ENCODE measurements at places on chromosomes 2 and 18. TPM values are rescaled to one million over a fixed set of nuclear protein-coding genes. Genes with fewer than 3 reads are reported as not detected.
A peak's percentile ranks its signal among the peaks of the same experiment; 100 is the strongest.

PID1 gene
- 0.25 TPM for total RNA-seq

ZNF532 gene
- total RNA-seq = 33.1 TPM

ITGAV gene
- total RNA-seq = 173 TPM

TRMT61B gene
- total RNA-seq = 9.4 TPM

POTEJ gene
- 0.38 TPM for total RNA-seq

GPR155 gene
- 1.4 TPM for total RNA-seq

CFAP53 gene
- 0.13 TPM for total RNA-seq

TFPI gene
- total RNA-seq = 1,528 TPM

ALPP gene
- not detected for total RNA-seq

ARHGEF33 gene
- total RNA-seq = under 0.01 TPM

DNA sequence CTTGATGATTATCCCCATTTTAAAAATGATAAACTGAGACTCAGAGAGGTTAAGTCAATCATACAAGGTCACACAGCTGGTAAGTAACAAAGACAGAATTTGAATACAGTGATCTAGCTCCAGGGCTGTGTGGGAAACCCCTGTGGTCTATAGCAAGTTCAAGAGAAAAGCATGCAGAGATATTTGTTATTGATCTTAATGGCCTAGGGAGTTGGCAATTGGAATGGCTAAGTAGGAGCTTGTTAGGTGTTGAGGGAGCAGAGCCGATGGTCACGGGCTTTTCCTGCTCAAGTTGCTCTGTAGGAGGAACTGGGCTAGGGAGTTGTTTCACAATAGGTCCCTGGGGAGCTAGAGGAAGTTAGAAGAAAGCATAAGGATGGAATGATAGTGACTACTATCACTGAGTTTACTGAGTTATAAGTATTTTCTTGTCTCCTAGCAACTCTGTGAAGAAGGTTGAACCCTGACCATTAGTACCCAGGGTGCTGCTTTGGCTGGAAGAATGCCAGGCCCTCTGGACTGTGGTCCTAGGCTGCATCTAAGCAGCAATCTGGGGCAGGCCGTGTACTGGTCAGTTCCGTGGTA, 30.0 kb downstream of the RNF125 start:
- DNase-seq = no peak

DNA sequence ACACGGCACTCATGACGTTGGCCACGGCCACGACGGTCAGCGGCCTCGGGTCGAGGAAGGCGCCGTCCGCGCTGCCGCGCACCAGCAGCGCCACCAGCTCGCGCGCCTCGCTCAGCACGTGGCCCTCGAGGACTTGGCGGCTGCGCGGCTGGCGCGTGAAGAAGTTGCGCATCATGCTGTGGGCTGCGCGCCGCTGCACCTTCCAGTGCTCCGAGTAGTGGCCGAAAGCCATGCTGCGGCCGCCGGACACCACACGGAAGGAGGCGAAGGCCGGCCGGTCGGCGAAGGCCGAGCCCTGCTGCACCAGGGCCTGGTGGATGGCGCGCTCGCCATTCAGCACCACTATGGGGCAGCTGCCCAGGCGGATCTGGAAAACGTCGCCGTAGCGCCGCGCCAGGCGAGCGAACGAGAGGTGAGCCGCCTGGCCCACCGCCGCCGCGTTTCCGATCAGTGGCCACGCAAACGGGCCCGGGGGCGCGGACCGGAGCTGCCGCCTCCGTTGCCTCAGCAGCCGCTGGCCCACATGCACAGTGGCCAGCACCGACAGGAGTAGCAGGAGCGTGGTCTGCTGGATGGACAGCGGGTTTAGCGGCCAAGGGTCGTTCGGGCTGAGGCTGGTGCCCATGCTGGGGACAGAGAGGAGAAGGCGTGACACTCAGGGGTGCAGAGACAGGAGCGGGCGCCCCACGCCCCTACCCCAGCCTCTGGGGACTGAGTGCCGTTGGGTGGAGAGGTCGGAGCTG, 1.0 kb downstream of the CYP1B1 start:
- peak; percentile 29 for DNase-seq

- DNase-seq = no peak
Measured at GRCh38 chr2:1898461-1899395, 154.4 kb upstream of the PXDN start.

DNA sequence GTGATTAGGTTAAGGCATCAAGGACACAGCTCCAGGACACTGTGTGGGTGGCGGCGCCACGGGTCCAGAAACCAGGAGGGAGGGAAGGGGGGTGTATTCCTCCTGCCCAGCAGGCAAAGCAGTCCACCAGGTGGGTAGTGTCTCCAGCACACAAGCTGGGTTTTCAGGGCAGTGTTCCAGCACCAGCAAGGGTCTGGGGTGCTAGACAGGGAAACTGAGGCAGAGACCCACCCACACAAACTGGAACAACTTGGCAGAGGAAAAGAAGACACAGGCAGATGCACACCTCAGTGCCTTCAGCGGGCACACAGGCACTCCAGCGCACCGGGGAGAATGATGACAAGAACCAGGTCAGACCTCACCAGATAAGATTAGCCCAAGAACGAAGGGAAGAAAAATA, 28.4 kb upstream of the GNAL start:
- no peak for DNase-seq

DNA sequence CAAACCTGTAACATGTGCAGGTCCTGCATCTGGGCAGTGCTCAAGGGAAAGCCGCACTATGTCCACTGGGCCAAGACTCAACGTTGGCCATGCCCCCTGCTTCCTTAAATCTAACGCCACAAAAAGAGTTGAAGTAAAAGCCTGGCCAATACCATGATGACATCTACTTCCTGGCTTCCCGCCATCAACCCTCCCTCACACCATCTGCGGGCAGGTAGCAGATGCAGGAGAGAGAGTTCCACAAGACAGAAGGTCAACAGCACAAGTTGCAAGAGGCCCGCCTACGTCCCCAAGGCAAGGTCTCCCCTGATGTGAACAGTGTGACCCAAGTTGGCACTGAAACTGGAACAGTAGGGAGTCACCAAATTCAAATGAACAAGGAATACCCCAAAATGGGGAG, 48.4 kb downstream of the ABCG8 start:
- no peak for DNase-seq

- DNase-seq = no peak
Measured at GRCh38 chr18:43060020-43060419, 55.5 kb downstream of the RIT2 start.

DNA sequence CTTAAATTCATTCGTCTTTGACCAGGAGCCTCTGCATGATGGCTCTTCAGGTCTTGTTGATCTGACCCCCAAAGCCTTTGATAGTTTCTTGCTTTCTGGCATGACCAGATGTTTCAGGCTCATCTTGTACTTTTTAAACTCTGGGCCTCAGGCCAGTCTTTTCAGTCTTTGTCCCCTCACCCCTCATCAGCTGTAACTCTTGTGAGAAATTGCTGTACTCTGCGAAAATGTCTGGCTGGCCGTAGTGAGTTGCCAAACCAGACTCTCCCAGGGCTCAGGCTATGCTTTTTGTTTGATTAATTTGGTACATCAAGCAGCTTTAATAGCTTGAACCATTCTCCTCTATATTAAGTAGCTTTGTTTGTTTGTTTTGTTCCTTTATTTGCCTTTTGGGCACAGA, 75.9 kb downstream of the BABAM2 start:
- no peak for DNase-seq

DNA sequence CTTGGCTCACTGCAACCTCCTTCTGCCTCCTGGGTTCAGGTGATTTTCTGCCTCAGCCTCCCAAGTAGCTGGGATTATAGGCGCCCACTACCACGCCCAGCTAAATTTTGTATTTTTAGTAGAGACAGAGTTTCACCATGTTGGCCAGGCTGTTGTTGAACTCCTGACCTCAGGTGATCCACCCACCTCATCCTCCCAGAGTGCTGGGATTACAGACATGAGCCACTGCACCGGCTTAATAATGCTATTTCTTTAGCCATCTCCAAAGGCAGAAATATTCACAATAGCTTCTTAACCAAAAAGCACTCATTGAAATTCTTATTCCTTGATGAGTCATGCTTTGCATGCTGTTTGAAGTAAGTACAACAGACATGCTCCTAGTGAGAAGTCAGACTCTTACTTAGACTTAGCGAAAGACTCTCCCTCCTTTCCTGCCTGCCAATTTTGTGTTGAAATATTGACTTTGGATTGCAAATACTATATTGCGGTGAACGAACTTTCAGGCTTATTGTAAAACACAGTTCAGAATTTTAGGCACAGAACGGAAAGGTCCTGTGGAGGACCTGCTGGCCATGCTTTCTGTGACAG, 4.4 kb downstream of the ACTR3 start:
- DNase-seq = no peak

DNA sequence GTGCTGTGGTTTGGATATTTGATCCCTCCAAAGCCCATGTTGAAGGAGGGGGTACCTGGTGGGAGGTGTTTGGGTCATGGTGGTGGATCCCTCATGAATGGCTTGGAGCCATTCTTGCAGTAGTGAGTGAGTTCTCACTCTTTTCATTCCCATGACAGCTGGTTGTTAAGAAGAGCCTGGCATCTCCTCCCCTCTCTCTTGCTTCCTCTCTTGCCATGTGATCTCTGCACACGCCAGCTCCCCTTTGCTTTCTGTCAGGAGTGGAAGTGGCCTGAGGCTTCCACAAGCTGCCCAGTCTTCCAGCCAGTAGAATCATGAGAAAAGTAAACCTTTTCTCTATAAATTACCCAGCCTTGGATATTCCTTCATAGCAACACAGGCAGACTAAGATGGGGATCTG, 8.6 kb downstream of the ADD2 start:
- DNase-seq = no peak

GRCh38 chr18:9561759-9562158, 52.6 kb downstream of the PPP4R1 start:
- no peak for DNase-seq

DNA sequence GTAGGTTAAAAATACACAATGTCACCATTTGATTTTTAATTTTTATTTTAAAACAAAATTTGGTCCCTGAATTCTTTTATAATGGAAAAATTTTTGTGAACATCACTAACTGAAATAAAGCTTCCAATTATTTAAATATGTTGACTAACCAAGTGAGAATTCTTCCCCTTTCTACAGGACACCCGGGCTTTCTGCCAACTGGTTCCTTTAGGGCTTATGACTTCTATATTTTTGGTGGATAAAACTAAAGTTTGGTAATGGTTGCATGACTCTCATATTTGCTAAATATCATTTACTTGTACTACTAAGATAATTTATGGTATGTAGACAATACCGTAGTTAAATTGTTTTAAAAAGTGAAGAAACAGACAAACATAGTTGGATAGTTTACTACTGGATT, 291.0 kb upstream of the DOK6 start:
- DNase-seq = no peak

GRCh38 chr18:326846-327245, 59.0 kb upstream of the THOC1 start:
- DNase-seq = no peak

DNA sequence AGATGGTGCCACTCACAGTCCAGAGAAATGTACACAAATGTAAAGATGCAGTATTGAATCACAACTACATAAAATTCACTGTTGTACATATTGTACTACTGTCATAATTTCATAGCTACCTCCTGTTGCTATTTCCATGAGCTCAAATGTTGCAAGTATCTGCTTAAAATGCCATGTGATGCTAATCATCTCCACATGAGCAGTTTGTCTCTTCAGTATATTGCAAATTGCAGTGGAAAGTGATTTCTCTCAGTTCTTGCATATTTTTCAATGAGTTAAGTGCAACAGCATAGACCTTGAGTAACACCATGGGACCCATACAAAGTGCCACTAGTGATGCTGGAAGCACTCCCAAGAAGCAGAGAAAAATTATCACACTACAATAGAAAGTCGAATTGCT, 51.9 kb downstream of the MAIP1 start:
- no peak for DNase-seq

DNA sequence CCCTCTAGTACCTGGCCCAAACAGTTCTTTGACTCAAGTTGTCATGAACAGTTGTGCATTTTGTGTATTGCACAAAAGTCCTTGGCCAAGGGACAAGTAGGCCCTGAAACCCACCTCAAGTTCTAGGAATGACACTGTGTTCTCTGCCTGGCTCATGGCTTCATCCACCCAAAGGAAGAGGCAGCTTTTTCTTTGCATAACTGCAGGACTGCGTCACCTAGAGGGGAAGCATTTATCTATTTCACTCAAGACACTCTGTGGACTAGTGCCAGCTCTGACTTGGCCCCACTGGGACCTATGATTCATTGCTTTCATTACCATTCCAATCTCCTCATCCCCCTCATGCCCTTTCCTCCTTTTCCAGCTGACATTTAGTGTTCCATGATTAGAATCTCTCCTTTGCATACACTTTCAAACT, 119.3 kb upstream of the SIX2 start:
- DNase-seq = peak; percentile 86

DNA sequence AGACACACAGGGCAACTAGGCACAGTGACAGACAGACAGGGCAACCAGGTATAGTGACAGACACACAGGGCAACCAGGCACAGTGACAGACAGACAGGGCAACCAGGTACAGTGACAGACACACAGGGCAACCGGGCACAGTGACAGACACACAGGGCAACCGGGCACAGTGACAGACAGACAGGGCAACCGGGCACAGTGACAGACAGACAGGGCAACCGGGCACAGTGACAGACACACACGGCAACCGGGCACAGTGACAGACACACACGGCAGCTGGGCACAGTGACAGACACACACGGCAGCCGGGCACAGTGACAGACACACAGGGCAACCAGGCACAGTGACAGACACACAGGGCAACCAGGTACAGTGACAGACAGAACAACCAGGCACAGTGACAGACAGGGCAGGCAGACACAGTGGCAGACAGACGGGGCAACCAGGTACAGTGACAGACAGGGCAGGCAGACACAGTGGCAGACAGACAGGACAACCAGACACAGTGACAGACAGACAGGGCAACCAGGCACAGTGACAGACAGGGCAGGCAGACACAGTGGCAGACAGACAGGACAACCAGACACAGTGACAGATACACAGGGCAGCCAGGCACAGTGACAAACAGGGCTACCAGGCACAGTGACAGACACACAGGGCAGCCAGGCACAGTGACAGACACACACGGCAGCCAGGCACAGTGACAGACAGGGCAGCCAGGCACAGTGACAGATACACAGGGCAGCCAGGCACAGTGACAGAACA, 64.7 kb upstream of the RAB6C start:
- DNase-seq = no peak

- no peak for DNase-seq
Measured at GRCh38 chr18:9944805-9945204, 31.0 kb downstream of the VAPA start.

GRCh38 chr2:40164736-40165508, 287.0 kb downstream of the SLC8A1 start:
- no peak for DNase-seq

GRCh38 chr2:101696272-101697123, 1.0 kb upstream of the MAP4K4 start:
- DNase-seq = no peak

- DNase-seq = no peak
Measured at GRCh38 chr2:101982495-101983029, 9.2 kb upstream of the IL1R2 start.

- DNase-seq = no peak
Measured at GRCh38 chr2:152254976-152255375, 79.4 kb upstream of the STAM2 start.
